Right ventricle myocardium inferior (tissue), 1 donor: ENCODE measurements at places on chromosomes 3 and 15. TPM values are rescaled to one million over a fixed set of nuclear protein-coding genes. Genes with fewer than 3 reads are reported as not detected.
A peak's percentile ranks its signal among the peaks of the same experiment; 100 is the strongest.

DNA sequence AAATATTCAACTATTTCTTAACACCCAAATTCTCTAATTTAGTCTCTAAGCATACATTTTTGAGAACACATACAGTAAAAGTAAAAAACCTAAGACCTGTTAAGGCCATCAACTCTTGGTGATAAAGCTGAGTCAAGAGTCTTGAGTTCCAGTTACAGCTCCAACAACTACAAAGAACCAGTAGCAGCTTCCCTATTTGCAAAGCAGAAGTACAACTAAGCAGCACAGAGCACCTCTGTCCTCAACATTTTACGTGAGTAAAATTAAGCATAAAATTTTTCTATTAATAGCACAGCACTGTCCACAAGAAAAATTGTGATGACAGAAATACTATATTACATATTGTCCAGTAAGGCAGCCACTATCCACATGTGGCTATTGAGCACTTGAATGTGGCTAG, 4.4 kb downstream of the PCOLCE2 start:
- no peak for DNase-seq

- DNase-seq, result no peak
Measured at GRCh38 chr3:28134792-28135375, 106.5 kb upstream of the CMC1 start.

GRCh38 chr3:143207338-143207961, 87.9 kb downstream of the CHST2 start:
- DNase-seq, result no peak

DNA sequence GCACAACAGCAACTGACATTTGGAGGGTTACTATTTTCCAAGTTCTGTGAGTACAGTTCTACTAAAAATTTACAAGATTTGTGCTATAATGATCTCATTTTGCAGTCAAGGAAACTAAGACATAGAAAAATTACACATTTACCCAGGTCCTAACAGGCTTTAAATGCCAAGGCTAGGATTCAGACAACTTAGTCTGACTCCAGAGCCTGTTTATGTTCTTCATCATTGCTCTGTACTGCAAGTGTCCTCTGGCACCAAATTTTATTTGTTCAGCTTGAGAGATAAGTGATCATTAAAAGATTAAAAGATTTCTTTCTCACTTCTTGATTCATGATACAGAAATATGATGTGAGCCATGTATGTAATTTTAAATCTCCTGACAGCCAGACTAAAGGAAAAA, 290.8 kb downstream of the UBE2E2 start:
- no peak for DNase-seq

DNA sequence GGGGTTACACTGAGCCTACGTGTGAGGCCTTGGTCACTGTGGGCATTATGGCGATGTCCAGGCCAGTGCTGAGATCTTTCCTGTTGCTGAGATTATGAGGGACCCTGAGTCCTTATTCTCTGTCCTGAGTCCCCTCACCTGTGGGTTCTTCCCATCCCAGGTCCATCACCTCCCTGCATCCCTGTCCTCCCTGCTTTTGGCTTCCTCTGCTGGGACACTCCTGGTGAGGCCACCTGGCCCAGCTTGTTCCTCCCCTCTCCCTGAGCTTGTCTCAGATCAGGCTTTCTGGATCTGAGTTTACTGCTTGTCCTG, 36.1 kb downstream of the AMOTL2 start:
- no peak for DNase-seq

- DNase-seq, result no peak
Measured at GRCh38 chr15:31461911-31462480, 135.4 kb downstream of the KLF13 start.

- no peak for DNase-seq
Measured at GRCh38 chr3:107404727-107405469, 27.7 kb downstream of the CCDC54 start.

- no peak for DNase-seq
Measured at GRCh38 chr3:29381595-29381994, 100.7 kb downstream of the RBMS3 start.

- no peak for DNase-seq
Measured at GRCh38 chr15:99762288-99762687, 29.1 kb upstream of the LYSMD4 start.

- DNase-seq, result no peak
Measured at GRCh38 chr15:27449941-27450340, 479.0 kb downstream of the GABRG3 start.

DNA sequence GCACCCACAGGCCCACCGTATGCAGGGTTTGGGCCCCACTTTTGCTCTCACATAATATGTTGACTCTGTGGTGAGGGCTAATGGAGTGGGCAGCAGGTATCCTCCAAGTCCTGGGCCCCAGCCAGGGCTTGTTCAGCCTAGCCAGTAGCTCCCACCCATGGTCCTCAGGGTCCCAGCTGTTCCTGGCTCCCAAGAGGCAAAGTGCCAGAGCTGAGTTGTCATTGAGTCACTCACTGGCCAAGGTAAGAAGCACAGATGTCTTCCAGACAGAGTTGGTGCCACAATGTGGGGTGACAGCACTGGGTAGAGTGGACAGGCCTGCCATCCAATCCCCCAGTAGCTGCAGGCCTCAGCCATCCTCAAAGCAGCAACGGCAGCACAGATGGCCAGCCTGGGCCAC, 4.3 kb downstream of the SHF start:
- no peak for DNase-seq

DNA sequence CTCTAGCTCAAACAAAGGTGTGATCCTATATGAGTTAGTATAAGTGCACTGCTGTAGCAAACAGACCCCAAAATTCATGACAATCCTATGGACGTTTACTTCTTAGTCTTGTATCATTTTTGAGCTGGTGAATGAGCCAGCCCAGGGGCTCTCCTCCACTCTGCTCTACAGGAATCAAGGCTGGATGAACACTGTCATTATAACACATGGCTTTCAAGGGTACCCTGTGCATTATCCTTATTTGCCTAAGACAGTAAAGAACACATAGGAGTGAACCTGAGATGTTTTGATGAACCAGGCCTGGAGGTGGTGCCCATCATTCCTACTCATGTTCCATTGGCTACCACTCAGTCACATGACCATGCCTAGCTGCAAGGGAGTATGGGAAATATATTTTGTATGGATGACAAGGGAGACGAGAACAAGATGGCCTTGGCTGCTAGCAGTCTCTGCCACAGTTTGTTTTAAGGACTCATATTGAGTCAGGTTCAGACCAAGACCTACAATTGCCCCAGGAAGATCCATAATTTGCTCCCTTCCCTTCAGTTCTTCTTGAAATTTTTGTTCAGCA, 107.4 kb upstream of the HES1 start:
- DNase-seq, result no peak

DNA sequence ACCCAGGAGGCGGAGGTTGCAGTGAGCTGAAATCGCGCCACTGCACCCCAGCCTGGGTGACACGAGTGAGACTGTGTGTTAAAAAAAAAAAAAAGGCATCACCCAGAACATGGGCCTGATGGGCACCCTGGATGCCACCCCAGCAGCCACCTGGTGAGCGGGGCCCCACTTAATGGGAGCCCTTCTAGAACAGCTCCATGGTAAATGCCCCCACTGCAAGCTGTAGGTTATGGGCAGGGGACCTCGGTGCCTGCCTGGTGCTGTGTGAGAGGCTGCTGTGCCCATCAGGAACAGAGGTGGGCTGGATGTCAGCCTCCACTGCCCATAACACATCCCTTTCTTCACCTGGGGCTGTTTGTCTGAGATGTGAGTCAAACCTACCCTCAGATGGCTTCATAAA, 156.2 kb upstream of the MEF2A start:
- DNase-seq, result no peak

DNA sequence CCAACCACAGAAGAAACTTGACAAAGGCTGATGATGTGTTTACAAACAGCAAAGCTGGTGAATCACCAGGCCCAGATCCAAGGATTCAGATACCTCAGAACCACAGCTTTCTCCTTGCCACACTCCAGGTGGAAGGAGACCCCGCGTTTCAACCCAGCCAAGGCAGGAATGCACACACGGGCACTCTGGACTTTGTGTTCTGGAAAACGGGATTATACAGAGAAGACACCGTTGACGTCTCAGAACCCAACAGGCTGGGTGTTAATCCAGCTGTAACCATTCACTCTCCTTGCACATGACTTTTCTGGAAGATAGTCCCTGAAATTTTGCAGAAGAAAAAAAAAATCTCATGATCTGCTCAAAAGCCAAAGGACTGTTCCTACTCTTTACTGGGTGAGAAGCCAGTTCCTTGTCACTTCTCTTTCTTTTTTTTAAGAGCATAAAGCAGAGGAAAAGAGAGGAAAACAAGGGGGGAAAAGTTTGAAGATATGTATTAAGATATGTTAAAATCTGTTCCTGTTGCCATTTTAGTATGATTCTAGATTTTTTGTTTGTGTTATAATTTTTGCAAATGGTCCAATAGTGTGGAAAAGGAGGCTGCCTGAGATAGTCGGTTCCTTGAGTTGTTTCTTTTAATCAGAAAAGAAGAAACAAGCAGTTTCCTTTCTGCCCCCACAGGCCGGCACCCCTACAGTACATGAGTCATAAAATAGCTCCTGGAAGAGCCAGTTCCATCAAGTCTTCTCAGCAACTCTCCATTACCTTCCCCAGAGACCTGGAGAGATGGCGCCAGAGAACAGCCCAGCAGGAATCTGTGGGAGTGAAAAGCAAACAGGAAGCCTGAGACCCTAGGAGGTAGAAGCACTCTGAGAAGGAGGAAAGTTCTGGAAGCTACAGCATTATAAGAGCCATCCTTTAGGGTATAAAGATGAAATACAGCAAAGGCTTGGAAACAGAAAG, 73.1 kb downstream of the RORA start:
- peak; percentile 72 for DNase-seq

- DNase-seq, result no peak
Measured at GRCh38 chr3:13025778-13026518, 47.3 kb downstream of the IQSEC1 start.

GRCh38 chr3:184757022-184757651, 45.3 kb upstream of the MAGEF1 start:
- peak; percentile 81 for DNase-seq

GRCh38 chr15:72536506-72536905, 62.4 kb downstream of the ARIH1 start:
- DNase-seq, result no peak

DNA sequence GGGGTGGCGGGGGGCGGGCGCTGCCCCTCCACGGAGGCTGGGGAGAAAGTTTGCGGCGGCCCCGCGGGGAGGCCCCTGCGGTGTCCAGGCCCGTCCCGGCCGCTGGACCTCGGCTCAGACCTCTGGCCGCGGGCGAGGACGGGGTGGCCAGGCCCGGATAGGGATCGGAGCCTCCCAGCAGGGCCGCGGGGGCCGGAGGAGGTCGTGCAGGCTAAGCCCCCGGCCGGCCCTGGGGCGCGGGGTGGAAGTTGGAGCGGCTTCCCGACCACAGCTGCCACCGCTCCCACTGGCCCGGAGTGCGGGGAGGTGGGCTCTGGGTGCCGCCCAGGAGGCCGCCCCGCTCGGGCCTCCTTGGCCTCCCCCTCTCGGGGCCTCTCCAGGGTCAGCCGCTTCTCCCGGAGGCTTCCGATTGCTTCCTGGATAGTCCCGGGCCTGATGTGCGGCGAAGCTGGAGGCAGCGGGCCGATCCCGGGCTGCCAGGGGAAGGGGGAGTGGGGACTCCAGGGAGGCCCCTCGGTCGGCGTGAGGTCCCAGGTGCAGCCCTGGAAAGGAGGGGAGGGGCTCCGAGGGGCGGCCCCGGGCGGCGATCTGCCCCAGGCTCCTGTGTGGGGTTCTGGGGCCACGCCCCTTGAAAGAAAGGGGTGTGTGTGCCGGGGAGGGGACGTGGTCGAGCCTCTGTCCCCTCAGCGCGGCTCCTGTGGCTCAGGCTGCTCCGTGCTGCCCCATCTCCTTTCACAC, 907 bp downstream of the PLXNA1 start:
- DNase-seq, result peak; percentile 68

GRCh38 chr3:149575961-149576564, 81.8 kb downstream of the WWTR1 start:
- no peak for DNase-seq

DNA sequence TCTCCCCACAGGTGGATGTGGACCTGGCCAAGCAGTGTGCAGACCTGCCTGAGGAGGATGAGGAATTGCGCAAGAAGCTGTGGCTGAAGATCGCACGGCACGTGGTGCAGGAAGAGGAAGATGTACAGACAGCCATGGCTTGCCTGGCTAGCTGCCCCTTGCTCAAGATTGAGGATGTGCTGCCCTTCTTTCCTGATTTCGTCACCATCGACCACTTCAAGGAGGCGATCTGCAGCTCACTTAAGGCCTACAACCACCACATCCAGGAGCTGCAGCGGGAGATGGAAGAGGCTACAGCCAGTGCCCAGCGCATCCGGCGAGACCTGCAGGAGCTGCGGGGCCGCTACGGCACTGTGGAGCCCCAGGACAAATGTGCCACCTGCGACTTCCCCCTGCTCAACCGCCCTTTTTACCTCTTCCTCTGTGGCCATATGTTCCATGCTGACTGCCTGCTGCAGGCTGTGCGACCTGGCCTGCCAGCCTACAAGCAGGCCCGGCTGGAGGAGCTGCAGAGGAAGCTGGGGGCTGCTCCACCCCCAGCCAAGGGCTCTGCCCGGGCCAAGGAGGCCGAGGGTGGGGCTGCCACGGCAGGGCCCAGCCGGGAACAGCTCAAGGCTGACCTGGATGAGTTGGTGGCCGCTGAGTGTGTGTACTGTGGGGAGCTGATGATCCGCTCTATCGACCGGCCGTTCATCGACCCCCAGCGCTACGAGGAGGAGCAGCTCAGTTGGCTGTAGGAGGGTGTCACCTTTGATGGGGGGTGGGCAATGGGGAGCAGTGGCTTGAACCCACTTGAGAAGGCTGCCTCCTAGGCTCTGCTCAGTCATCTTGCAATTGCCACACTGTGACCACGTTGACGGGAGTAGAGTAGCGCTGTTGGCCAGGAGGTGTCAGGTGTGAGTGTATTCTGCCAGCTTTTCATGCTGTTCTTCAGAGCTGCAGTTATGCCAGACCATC, 8.6 kb downstream of the VPS18 start:
- peak; percentile 85 for DNase-seq

- peak; percentile 80 for DNase-seq
Measured at GRCh38 chr3:41960826-41961750, 815 bp downstream of the ULK4 start.

- no peak for DNase-seq
Measured at GRCh38 chr15:63896336-63897115, 62.8 kb upstream of the HERC1 start.

DNA sequence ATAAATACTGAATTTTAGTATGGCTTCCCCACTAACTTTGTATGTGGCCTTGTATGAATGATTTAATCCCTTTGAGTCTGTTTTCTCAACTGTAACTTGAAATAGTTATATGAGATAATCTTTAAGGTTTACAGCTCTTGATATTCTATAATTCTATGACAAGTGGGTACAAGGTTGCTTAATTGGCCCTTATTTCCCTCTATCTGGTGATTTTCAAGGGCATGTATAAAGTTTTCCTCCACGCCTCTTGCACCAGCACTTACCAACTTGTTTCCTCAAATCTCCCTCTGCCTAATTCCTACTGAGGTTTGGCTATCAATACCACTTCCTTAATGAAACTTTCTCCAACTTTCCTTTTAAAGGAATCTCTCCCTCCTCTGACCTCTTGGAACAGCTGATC, 112.9 kb downstream of the ISL2 start:
- no peak for DNase-seq

The ABHD14A gene
- 31.5 TPM for total RNA-seq

The CADM2 gene
- total RNA-seq, result 0.76 TPM

The HRG gene
- total RNA-seq, result not detected

The ZBTB20 gene
- total RNA-seq, result 55.7 TPM

The ANKRD63 gene
- 0.92 TPM for total RNA-seq

The LDHAL6B gene
- total RNA-seq, result not detected

The RPS27L gene
- total RNA-seq, result 193 TPM

The LRRIQ4 gene
- total RNA-seq, result not detected

The NANOGP8 gene
- total RNA-seq, result not detected

The COMMD2 gene
- total RNA-seq, result 18.0 TPM

The UCN2 gene
- total RNA-seq, result not detected
